ENCODE measurements at places on chromosomes 1 and 21. TPM values are rescaled to one million over a fixed set of nuclear protein-coding genes. Genes with fewer than 3 reads are reported as not detected.
A peak's percentile ranks its signal among the peaks of the same experiment; 100 is the strongest.

The SYT14 gene
- not detected for total RNA-seq

The DNAH14 gene
- total RNA-seq = 0.82 TPM

The MYOG gene
- total RNA-seq = not detected

GRCh38 chr1:226734611-226735153 is 4.4 kb downstream of the ITPKB start:
- DNase-seq = no peak

- DNase-seq = no peak
Measured at GRCh38 chr1:206963740-206964139, 6.5 kb downstream of the FCAMR start.

GRCh38 chr1:182601416-182601786 is 2.8 kb downstream of the RGS16 start:
- peak; percentile 82 for DNase-seq

DNA sequence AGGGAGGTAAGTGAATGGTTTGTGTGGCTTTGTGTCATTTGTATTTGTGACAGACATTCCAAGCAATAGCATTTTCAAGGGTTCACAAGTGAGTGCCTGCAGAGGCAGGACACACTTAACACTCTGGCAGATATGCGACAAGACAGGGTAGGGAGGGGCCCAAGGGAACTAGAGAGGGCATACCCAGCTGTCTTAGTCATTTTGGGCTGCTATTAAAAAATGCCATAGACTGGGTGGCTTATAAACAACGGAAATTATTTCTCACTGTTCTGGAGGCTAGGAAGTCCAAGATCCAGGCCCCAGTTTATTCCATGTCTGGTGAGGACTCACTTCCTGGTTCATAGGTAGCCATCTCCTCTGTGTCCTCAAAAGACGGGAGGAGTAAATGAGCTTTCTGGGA is 137.4 kb downstream of the FGGY start:
- no peak for DNase-seq

GRCh38 chr21:36135391-36136102 is 668 bp downstream of the CBR3 start:
- peak; percentile 73 for DNase-seq

Data from activated CD4-positive, alpha-beta T cell treated with anti-CD3 and anti-CD28 coated beads, Interleukin-2, amount 10 ng/mL, durations not matched to agents 7 days and 5 days (primary cell).